ENCODE measurements at places on chromosomes 6 and 20.

- no peak for DNase-seq
These were observed 50.6 kb upstream of the EXOC2 start for GRCh38 chr6:743320-744096.

DNA sequence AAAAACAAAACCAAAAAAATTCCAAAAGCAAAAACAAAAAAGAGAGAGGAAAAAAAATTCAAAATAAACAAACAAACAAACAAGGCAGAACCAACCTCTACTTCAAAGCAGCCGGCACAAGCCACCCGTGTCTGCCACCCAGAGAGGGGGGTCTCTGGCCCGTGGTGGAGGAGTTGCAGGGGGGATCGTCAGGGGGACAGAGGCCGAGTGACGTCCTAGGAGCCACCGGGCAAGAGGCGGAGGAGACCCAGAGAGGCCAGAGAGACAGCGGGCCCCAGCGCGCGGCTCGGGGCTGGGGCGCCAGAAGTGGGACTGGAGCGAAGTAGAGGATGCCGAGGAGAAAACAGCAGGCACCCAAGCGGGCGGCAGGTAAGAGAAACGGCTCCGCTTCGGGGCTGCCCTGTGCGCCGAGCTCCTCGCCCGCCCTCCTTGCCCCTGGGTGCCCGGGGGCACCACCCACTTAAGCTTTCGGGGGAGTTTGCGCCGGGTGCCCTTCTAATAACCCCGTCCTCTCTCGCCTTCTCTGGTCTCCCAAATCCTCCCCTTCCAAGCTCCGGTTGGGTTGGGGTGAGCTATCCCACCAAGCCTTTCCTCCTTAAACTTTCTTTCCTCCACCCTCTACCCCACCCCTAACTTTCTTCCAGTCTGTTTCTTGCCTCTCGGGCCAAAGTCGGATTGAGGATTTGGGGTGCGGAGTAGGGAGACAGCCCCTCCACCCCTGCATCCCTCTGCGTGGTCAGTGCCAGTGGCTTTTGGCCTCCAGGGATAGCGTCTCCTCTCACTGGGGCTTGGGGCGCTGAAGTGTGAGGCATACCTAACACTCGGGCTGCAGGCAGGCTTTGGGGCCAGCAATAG lies 1.0 kb downstream of the TSHZ2 start:
- peak; percentile 52 for DNase-seq

GRCh38 chr6:29490552-29490951 lies 2.8 kb upstream of the MAS1L start:
- no peak for DNase-seq

- DNase-seq = no peak
These were observed 9.1 kb upstream of the BPIFA2 start for GRCh38 chr20:33158637-33159385.

DNA sequence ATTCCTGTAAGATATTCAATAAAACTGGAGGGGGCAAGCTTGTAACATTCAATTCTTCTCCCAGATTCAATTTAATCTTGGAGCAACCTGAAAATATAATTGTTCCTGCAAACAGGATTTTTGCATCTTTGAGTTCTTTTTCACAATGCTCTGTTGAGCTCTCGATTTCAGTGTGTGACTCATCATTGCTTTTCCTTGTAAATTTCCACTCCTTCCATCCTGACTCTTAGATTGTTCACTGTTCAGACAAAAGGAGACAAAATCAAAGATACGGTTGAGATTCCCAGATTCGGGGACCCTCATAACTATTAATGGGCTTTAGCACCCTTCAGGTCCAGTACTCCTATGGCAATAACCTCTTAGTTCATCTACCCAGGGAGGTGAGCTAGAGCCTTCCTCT lies 571.9 kb upstream of the CHD6 start:
- DNase-seq = no peak

- DNase-seq = no peak
These were observed at the start of gene SMIM28 for GRCh38 chr6:138377844-138378243. Gene SMIM28 (plus strand): TSS chr6:138377905. CDS start chr6:138378073, 168 bp downstream.

Measured in activated CD4-positive, alpha-beta T cell treated with anti-CD3 and anti-CD28 coated beads, Interleukin-2, Interleukin-6, amounts not matched to agents 100 ng/mL and 50 ng/mL, durations not matched to agents 16 hours and 8 hours (primary cell).